ENCODE measurements at places on chromosomes 12 and 14.

- no peak for DNase-seq
These were observed 295.3 kb upstream of the GARIN6 start for GRCh38 chr12:99352269-99352668.

DNA sequence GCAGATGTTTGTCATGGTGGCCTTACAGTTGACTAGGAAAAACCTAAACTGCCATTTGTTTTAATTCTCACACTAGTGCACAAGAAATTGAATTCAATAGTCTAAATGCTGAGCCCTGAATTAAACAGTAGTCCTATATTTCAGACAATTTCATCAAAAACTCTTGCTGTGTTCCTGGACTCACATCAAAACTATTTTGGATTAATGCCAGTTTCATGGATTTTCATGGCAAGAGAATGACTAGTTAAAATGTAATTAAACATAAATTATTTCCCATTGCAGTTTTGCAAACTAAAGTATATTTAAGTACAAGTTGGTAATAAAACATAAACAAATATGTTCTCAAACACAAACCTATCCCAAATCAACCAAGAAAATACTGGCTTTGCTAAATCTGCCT, 468.0 kb upstream of the PRICKLE1 start:
- no peak for DNase-seq

DNA sequence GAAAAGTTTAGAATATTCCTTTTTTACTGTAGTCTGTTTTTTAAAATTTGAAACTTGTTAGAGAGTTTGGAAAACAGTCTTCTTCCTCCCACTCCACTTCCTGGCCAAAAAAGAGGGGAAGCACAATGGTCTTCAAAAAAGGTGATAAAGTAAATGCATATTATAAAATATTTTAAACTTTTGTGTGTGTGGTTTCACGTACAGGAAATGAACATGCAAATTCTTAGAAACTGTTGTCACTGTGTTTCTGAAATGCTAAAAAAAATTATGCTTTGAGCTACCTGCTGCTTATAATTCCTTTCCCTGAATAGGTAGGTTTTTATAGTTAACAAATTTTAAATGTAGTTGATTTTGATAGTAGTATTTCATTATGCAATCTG, 2.9 kb downstream of the FGFR1OP2 start:
- DNase-seq, result no peak

GRCh38 chr12:43284486-43285158, 267.4 kb downstream of the ADAMTS20 start:
- DNase-seq, result no peak

Measured in NCI-H2029 (cell line).